ENCODE measurements at places on chromosomes 1 and 21.

- DNase-seq, result no peak
These were observed 31.3 kb downstream of the SYF2 start for GRCh38 chr1:25201006-25201405.

DNA sequence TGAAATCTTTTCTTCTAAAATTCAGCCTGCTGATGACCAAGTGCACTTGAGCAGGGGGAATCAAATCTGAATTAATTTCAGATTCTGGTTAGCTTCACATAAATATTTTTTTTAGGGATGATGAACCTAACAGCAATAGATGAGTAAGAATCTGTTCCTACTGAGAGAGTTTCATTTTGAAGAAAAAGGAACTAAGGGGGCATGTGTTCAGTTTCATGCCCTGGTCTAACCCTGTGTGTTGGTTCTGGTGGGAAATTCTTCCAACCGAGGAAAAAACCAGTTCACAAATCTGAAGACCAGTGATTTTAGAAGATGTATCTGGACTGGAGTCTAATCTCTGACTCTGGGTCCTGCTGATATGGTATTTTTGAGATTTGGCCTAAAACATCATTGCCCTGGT is 13.7 kb downstream of the SELL start:
- DNase-seq, result no peak

DNA sequence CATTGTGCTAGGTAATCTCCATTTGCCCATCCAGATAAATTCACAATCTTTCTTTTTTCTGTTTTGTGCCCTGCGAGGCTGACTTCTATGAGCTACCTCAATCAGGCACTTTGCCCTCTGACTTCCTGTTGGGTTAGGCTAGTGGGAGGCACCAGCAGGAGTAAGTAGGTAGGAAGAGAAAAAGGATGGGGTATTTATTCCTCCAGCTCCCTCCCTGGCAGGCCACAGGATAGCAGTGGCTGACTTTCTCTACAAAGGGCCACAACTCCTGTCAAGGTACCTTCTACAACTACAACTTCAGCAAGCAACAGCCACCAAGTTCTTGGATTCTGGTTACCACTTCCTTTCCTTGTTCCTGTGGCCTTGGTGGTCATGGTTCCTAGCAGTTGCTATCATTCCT is 18.8 kb upstream of the GORAB start:
- DNase-seq, result no peak

DNA sequence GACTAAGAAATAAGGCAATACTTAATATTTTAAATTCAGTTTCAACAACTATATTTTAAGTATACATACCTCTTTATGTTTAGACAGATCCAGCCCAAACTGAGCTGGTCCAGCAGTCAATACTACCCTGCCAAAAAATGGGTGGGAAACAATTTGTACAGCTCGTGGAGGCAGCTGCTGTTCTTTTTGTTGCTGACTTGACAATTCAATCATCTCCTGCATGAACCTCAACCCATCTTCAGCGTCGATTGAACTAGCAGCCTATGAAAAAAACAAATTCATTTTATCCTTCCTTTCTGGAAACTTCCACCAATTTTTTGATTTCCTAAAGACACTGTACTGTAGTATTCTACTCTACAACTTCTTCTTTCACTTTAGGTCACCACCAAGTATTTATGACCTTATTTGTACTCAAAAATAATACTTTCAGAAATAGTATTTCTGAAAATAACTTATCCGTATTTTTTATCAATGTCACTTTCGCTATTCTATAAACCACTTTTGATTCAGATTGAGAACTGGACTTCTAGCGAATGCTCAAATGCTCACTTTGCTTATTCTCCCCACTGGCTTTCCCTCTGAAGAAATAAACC is 46.5 kb downstream of the EDEM3 start:
- no peak for DNase-seq

- no peak for DNase-seq
These were observed 38.1 kb downstream of the TOMM20 start for GRCh38 chr1:235090406-235091069.

DNA sequence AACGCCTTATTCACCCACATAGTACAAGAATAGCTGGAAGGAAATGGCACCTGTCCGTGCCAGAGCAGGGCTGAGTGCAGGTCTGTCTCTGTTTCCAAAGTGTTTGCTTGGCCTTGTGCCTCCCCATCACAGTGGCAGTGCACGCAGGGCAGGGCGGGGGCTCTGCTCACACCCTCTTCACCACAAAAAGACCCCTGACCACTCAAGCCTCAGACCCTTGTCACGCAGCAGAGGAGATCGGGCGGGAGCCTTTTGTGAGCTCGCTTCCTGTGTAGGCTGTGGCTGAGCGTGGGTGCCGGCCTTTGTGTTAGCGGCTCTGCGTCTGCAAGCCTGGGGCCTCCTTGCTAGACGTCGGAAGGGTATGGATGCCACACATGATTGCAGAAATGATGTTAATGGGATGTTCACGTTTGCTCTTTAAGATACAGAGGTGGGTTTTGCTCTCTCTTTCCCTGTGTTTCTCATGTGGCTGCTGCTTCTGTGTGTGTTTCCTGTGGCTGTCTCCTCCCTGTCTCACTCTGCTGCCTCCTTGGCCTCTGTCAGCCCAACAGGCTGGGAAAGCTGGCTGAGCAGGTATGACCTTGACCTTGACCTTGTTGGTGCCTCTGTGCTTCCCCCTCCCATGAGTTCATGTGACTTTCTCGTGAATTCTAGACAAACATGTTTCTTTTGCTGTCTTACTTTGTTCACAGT is 45.4 kb downstream of the S100B start:
- DNase-seq, result no peak

DNA sequence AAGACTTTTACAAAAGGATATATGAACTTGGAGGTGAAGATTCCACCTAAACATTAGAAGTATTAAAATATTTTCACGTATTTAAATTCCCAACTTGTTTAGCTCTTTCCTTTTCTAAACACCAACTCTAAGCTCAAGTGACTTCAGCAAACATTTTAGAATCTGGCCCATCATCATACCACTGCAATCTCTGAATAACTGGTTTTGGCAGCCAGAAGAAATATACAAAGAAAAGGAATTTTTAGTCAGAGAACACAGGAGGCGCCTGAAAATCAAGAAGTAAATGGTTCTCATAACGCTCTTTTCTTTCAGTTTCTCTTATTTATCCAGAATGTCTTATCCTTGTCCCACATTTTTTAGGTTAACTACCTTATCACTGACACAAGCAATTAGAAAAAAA is 10.4 kb downstream of the TAF1A start:
- DNase-seq, result no peak

GRCh38 chr1:153790313-153790965 is 15.2 kb downstream of the SLC27A3 start:
- peak; percentile 43 for DNase-seq

GRCh38 chr1:102097451-102097850 is 100.7 kb upstream of the OLFM3 start:
- no peak for DNase-seq

GRCh38 chr1:31376375-31377134 is 3.7 kb upstream of the FABP3 start:
- DNase-seq, result peak; percentile 93

- DNase-seq, result no peak
These were observed 674.5 kb upstream of the CXADR start for GRCh38 chr21:16838331-16838730.

- no peak for DNase-seq
These were observed 96.5 kb downstream of the NEK7 start for GRCh38 chr1:198253259-198253658.

DNA sequence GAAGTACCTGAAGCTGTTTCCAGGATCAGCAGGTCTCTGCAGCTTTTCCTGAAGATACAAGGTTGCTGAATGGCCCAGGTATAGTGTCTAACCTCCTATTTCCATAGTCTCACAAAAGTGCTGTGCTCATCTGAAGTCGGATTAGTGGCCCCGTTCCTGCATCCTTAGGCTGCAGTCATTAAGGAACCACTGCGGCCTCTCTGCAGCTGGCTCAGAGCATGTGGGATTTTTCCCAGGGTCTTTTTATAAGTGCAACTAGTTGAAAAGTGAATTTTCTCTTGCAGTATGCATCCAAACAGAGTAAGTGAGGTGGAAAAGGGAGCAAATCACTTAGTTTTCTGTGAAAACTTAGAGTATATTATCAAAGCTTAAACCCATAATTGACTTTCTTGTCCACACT is 565.3 kb upstream of the NEGR1 start:
- no peak for DNase-seq

GRCh38 chr21:45356251-45356650 is 48.7 kb upstream of the COL18A1 start:
- no peak for DNase-seq

DNA sequence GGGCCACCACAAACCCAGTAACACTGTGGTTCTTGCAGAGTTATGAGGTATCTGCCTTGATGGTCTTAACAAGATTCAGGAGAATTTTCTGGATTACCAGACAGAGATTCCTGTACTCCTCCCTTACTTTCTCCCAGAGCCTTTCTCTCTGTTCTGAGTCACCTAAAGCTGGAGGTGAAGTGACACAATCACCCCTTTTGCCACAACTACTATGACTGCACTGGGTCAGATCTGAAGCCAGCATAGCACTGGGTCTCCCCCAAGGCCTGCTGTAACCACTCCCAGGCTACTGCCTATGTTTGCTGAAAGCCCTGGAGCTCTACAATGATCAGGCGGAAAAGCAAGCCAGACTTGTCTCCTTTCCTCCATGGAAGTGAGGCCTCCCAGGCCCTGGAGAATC is 156.7 kb upstream of the NEGR1 start:
- peak; percentile 19 for DNase-seq

- DNase-seq, result no peak
These were observed 278.4 kb downstream of the ZNF326 start for GRCh38 chr1:90273241-90273774.

Data from skeletal muscle cell (primary cell).